ENCODE measurements at places on chromosomes 6 and 20. TPM values are rescaled to one million over a fixed set of nuclear protein-coding genes. Genes with fewer than 3 reads are reported as not detected.

PGC gene
- total RNA-seq: 0.53 TPM

- DNase-seq: no peak
- no peak overlapping the region for H3K27ac ChIP-seq
- no peak overlapping the region for H3K4me3 ChIP-seq
Observed at GRCh38 chr20:53834062-53834442, 236.3 kb downstream of the BCAS1 start.

TREM2 gene
- 0.43 TPM for total RNA-seq

- H3K4me1 ChIP-seq: no peaks in the 10 kb centered on the region
- no peak overlapping the region for H3K27ac ChIP-seq
- DNase-seq: no peak
- H3K36me3 ChIP-seq: no peaks in the 10 kb centered on the region
- no peaks in the 10 kb centered on the region for H3K27me3 ChIP-seq
Observed at GRCh38 chr20:16842486-16843120, 94.4 kb downstream of the OTOR start.

GRCh38 chr6:106442395-106442794 is 81.9 kb downstream of the CRYBG1 start:
- no peak for DNase-seq
- no peaks in the 10 kb centered on the region for H3K27me3 ChIP-seq
- no peaks in the 10 kb centered on the region for H3K4me1 ChIP-seq
- no peak overlapping the region for H3K4me3 ChIP-seq

TRIM26 gene
- total RNA-seq: 38.6 TPM

GRCh38 chr6:69846770-69847491 is 19.4 kb upstream of the COL19A1 start:
- no peaks in the 10 kb centered on the region for H3K4me1 ChIP-seq
- H3K4me3 ChIP-seq: no peak overlapping the region
- no peak overlapping the region for H3K27ac ChIP-seq
- H3K36me3 ChIP-seq: no peaks in the 10 kb centered on the region

DNA sequence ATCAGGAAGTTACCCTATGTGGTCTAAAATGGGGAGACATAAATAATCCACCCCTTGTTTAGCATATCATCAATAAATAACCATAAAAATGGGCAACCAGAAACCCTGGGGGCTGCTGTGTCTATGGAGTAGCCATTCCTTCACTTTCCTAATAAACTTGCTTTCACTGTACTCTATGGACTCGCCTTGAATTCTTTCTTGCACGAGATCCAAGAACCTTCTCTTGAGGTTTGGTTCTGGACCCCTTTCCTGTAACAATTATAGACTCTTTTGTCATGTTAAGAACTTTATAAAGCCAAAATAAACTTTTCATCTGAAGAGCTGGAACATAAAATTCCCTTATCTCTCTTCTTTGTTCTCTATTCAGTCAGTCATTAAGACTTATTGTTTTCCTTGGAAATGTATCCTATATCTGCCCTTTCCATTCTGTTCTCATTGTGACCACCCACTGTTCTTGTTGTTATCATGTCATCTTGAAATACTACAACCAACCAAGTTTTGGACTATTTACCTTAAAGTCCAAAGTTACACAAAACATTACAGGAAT is 29.3 kb upstream of the ZBTB24 start:
- H3K4me3 ChIP-seq: no peak overlapping the region
- H3K27me3 ChIP-seq: no peaks in the 10 kb centered on the region

GRCh38 chr6:169866668-169867521 is 115.5 kb downstream of the ERMARD start:
- H3K36me3 ChIP-seq: no peaks in the 10 kb centered on the region
- no peaks in the 10 kb centered on the region for H3K4me1 ChIP-seq
- DNase-seq: no peak
- H3K27me3 ChIP-seq: no peaks in the 10 kb centered on the region

SYCP2L gene
- 0.32 TPM for total RNA-seq

DNA sequence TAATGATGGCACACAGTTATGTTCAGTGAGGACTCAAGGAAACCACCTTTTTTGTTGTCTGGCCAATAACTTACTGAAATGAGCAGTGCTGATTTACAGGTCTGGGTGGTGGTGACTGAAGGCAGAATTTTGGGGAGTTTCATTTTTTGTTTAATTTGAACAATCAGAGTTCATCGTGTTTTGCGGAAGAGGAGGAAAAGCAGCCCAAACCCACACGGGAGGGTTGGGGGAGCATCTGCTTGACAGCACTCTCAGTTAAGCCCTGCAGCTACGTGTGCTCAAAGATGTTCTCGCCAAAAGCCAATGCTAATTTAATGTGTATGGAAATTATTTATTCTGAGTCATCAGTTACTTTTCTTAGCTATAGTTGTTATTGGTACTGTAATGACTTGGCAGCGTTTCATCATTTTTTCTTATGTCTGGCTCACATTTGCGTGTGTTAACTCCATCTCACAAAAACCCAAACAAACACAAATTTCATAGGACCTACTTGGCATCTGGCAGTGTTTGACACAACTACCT is 89.2 kb downstream of the UST start:
- no peak for DNase-seq
- H3K4me3 ChIP-seq: no peak overlapping the region
- H3K36me3 ChIP-seq: no peaks in the 10 kb centered on the region
- H3K27ac ChIP-seq: no peak overlapping the region
- H3K27me3 ChIP-seq: no peaks in the 10 kb centered on the region

- no peak for DNase-seq
- no peaks in the 10 kb centered on the region for H3K27me3 ChIP-seq
- no peak overlapping the region for H3K27ac ChIP-seq
- H3K4me1 ChIP-seq: no peaks in the 10 kb centered on the region
- no peak overlapping the region for H3K4me3 ChIP-seq
Observed at GRCh38 chr20:2385026-2385425, 4.3 kb downstream of the TGM6 start.

DNA sequence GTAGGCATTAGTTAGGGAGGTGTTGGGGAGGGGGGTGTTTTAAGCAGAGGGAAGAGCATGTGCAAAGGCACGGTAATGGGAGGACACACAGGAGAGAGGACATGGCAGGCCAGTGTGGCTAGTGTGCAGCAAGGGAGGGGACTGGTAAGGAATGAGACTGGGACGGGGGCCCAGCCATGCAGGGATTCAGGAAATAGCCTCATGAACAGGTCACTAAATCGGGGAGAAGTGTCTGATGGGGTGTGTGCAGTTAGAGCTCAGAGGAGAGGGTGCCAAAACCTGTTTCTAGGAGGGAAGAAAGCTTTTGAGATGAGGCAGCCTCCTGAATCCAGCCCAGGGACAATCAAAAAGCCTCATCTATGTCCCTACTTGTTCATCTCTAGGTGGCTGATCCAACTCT is 7.5 kb downstream of the BPI start:
- DNase-seq: no peak
- H3K27me3 ChIP-seq: no peaks in the 10 kb centered on the region
- no peak overlapping the region for H3K4me3 ChIP-seq
- no peak overlapping the region for H3K27ac ChIP-seq
- H3K36me3 ChIP-seq: no peaks in the 10 kb centered on the region

LAMP5 gene
- total RNA-seq: not detected

TCP11 gene
- 0.43 TPM for total RNA-seq

DNA sequence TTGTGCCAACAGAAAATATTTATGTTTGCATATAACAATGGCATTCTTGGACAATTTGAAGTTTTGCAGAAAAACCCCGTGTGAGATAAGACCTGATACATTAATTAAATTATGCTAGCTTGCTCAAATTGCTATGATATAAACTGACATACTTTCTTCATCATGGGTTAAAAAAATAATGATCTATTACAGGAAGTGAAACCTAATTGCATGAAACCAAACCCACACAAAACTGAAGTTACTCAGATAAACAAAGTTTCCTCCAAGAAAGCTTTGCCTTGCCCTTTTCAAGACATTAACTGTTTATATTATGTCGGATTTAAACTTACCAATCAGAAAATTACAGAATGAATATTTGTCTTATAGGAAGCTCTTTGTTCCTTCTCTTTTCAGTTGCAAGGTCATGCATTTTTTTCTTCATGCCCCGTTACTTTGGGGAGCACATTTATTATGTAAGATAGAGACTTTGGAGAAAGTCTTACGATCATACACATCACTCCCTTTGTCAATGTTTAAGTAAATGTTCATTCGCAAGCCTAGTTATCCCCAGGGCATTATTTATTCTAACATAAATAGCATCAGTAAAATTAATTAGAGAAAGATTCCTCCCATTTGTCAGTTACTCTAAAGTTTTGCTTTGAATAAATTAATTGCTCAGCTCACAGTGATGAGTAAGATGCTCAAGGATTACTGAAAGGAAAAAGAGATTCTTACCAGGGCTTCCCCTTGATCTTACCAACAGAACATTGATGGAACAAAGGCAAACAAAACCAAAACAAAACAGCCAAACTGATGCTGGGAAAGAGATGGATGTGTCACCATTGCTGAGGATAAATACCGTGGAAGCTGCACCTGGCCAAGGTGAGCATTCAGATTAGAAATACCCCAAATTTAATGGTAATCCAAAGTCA is 14.8 kb upstream of the TMEM244 start:
- no peaks in the 10 kb centered on the region for H3K4me1 ChIP-seq
- no peaks in the 10 kb centered on the region for H3K27me3 ChIP-seq
- H3K4me3 ChIP-seq: no peak overlapping the region
- no peaks in the 10 kb centered on the region for H3K36me3 ChIP-seq
- no peak for DNase-seq
- no peak overlapping the region for H3K27ac ChIP-seq

UNC5CL gene
- 0.53 TPM for total RNA-seq

CCN5 gene
- 377 TPM for total RNA-seq

DNA sequence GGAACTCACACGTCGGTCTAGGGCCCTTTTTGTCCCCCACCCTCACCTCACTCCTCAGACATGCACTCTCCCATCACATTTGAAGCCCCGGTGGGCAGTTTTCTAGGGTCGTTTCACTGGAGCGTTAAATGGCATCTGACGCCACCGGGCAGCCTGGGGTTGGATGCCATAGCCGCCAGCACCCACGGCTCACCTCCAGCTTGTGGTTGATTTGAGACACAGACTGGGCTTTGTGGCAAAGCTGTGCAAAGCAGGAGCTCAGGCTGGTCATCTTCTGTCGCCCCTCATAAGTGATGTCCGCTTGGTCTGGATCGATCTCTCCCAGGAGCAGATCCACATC is 530 bp downstream of the GOPC start:
- H3K27ac ChIP-seq: peak overlapping the region; percentile 89
- no peaks in the 10 kb centered on the region for H3K27me3 ChIP-seq
- H3K4me3 ChIP-seq: peak overlapping the region; percentile 93
- H3K4me1 ChIP-seq: peaks cover 14% of the 10 kb centered on the region
- peaks cover 7% of the 10 kb centered on the region for H3K36me3 ChIP-seq
- no peak for DNase-seq

- no peak overlapping the region for H3K4me3 ChIP-seq
- H3K27me3 ChIP-seq: no peaks in the 10 kb centered on the region
- H3K27ac ChIP-seq: no peak overlapping the region
- H3K4me1 ChIP-seq: no peaks in the 10 kb centered on the region
Observed at GRCh38 chr20:58976061-58976730, 4.9 kb upstream of the NELFCD start.

- no peak overlapping the region for H3K27ac ChIP-seq
- no peak for DNase-seq
- no peaks in the 10 kb centered on the region for H3K4me1 ChIP-seq
- H3K36me3 ChIP-seq: peaks cover 24% of the 10 kb centered on the region
Observed at GRCh38 chr20:1296922-1297321, 30.8 kb downstream of the SNPH start.

DNA sequence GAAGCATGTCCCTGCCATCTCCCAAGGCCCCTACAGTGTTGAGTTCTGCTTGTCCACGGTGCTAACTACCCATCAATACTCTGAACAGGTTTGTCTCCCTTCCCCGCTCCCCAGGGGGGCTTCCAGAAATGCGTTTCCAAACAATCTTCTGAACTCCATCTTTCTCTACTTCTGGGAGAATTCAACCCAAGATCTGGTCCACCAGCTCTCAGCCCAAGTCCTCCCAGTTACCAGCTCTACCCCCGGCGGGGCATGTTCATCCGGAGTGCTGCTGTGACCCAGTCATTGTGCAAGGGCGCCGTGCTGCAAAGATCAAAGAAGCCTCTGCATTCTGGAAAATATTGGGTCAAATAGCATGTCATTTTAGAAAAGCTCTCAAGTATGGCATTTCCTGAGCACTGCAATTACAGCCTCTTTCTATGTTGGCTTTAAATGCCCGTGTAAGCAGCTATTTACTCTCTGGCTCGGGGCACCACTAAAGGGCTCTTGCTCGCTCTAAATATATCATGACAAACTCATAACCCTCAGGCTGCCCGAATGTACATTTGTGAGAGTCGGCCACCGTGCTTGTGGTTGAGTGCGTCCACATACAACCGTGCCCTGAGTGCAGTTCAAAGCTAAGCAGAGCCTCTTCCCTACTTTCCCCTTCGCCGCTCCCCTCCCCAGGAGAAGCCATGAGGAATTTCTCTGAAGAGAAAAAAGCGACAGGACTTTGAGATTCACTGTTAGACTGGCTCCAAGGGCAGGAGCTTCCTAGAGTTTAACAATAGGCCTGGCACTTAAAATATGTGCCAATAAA is 71.6 kb downstream of the BANF2 start:
- no peak for DNase-seq
- no peaks in the 10 kb centered on the region for H3K4me1 ChIP-seq
- no peak overlapping the region for H3K27ac ChIP-seq
- H3K4me3 ChIP-seq: no peak overlapping the region
- H3K36me3 ChIP-seq: no peaks in the 10 kb centered on the region
- no peaks in the 10 kb centered on the region for H3K27me3 ChIP-seq

- H3K27me3 ChIP-seq: no peaks in the 10 kb centered on the region
- H3K4me1 ChIP-seq: no peaks in the 10 kb centered on the region
- DNase-seq: no peak
- H3K4me3 ChIP-seq: no peak overlapping the region
- no peak overlapping the region for H3K27ac ChIP-seq
Observed at GRCh38 chr6:168664956-168665355, 224.0 kb downstream of the SMOC2 start.

KHDC3L gene
- total RNA-seq: not detected

MOG gene
- total RNA-seq: not detected

GRCh38 chr6:55266896-55267295 is 60.4 kb upstream of the GFRAL start:
- no peaks in the 10 kb centered on the region for H3K27me3 ChIP-seq
- no peak overlapping the region for H3K4me3 ChIP-seq
- no peak overlapping the region for H3K27ac ChIP-seq
- no peak for DNase-seq

- H3K27ac ChIP-seq: no peak overlapping the region
- DNase-seq: no peak
- H3K36me3 ChIP-seq: no peaks in the 10 kb centered on the region
- no peaks in the 10 kb centered on the region for H3K27me3 ChIP-seq
Observed at GRCh38 chr6:149854532-149854931, 9.6 kb downstream of the LRP11 start.

SLC17A1 gene
- total RNA-seq: not detected

SNAI1 gene
- total RNA-seq: 64.4 TPM

RFX6 gene
- total RNA-seq: not detected

Measured in ascending aorta (tissue), 2 donors.